ENCODE measurements at places on chromosomes 7 and 10.
A peak's percentile ranks its signal among the peaks of the same experiment; 100 is the strongest.

DNA sequence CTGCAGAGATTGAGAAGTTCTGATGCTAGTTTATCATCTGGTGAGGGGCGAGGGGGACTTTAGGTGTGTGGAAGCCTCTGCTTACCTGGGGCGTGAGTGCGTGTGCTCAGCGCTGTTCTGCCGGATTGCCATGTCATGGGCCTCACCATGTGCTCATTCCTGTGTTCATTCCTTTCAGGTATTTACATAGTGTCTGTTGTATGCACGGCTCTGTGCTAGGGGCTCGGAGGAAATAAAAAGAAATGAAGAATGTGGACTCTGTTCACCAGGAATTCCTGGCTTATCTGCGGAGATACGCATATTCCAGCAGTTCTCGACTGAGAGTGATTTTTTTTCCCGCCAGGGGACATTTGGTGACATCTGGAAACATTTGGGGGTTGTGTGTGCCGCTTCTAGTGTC is 152.0 kb downstream of the CAMK1D start:
- DNase-seq: no peak

DNA sequence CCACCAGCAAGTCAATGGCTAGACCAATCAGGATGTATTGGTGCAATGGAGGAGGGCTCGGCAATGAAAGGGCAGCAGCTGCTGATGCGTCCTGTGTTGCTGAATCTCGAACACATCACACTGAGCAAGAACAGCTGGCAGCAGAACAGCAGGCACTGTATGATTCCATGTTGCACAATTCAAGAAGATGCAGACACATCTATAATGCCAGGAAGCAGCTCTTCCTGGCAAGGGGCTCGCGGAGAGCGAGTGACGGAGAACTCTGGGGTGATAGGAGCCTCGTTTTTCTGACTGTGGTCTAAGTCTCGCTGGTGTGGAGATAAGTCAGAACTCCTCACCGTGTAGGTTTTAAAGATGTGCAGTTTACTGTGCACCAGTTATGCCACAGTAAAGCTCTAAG is 24.8 kb upstream of the PFKP start:
- DNase-seq: no peak

GRCh38 chr7:91596287-91596686 is 284.2 kb downstream of the MTERF1 start:
- no peak for DNase-seq

DNA sequence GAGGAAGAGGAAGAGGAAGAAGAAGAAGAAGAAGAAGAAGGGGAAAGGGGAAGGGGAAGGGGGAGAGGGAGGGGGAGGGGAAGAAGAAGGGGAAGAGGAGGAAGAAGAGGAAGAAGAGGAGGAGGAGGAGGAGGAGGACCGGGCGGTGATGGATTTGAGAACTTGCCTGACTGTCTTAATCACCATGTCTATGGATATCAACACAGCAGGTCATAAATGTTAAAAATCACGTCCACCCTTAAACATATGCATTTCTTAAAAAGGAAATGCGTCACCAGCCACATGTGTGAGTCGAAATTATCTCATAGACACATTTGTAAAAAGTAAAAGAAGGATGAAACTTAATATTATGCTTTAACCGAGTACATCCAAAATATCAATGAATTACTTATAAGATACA is 42.1 kb upstream of the INSIG1 start:
- no peak for DNase-seq

DNA sequence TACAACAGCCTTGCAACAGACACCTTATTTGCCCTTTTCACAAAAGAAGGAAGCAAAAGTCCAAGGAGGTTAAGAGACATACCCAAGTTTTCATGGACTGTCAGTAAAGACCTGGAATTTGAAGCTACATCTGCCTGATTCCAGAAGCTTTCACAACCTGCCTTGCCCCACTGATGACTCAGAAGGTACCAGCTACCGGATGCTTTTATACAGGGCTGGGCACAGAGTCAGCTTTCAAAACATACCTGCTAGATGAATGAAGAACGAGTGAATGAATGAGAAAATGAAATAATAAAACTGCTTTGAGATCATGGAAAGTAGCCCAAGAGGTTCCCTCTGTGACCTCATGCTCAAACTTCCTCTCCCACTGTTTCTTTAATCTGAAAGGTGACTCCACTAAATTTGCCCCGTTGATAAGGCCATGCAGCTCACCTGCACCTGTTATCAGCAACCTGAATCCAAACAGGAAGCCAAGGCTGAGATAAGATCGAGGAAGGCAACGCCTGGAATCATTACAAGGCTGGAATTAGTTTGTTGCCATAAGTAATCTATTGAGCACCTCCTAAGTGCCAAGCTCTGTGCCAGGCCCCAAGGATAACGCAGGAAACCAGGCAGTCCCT is 151.5 kb downstream of the WDR11 start:
- DNase-seq: no peak

GRCh38 chr7:13908667-13909397 is 80.6 kb downstream of the ETV1 start:
- peak; percentile 5 for DNase-seq

- DNase-seq: no peak
Measured at GRCh38 chr7:27073076-27073475, 22.7 kb downstream of the HOXA1 start.

- no peak for DNase-seq
Measured at GRCh38 chr10:51716981-51717380, 17.6 kb upstream of the CSTF2T start.

- DNase-seq: no peak
Measured at GRCh38 chr10:102648889-102649796, 4.9 kb downstream of the TRIM8 start.

- no peak for DNase-seq
Measured at GRCh38 chr7:25282194-25282593, 53.9 kb upstream of the NPVF start.

DNA sequence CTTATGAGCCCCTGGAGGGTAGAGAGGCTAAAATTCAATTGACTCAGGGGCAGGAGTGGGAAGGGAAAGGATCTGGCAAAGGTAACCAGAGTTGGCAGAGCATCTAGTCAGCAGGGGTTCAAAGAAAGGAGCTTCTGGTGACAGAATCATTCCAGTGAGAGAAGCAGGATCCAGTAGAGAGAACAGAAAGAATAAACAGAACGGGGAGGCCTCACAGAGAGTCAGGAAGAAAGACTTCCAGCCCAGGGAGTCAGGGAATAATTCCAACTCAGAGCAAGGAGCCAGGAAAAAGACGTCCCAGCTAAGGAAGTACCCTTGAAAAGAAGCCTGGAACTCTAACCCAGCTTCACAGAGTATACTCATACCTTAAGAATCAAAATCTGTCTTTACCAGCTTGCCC is 66.6 kb upstream of the CPXM2 start:
- DNase-seq: no peak

DNA sequence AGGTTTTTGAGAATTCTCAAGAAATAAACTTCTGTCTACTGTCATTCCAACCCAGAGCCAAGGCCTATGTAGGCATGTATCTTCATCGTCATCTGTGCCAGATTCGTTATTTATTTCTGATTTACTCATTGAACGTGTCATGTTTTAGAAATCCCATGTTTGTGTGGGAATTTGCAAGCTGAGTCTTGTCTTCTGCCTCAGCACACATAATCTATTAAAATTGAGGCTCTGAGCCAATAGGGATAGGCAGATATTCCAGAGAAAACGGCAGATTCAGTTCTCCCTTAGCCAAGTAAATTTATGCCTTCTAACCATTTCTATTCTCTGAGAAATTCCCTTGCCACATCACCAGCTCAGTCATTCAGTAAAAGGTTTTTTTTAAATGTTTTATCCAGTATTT is 444.6 kb downstream of the REEP3 start:
- DNase-seq: no peak

GRCh38 chr10:43255634-43256431 is 11.0 kb downstream of the RASGEF1A start:
- DNase-seq: no peak

- DNase-seq: no peak
Measured at GRCh38 chr7:80014511-80014910, 120.1 kb upstream of the GNAI1 start.
